Muscle of leg (tissue), 16 donors: ENCODE measurements at places on chromosomes 3 and 15. TPM values are rescaled to one million over a fixed set of nuclear protein-coding genes. Genes with fewer than 3 reads are reported as not detected.

Gene PODXL2
- 5.8 TPM for total RNA-seq

Gene SV2B
- 3.1 TPM for total RNA-seq

GRCh38 chr3:161316006-161316689 lies 55.2 kb downstream of the SPTSSB start:
- no peak for DNase-seq

- no peak for DNase-seq
Measured at GRCh38 chr15:51475736-51476135, 134.3 kb downstream of the GLDN start.

DNA sequence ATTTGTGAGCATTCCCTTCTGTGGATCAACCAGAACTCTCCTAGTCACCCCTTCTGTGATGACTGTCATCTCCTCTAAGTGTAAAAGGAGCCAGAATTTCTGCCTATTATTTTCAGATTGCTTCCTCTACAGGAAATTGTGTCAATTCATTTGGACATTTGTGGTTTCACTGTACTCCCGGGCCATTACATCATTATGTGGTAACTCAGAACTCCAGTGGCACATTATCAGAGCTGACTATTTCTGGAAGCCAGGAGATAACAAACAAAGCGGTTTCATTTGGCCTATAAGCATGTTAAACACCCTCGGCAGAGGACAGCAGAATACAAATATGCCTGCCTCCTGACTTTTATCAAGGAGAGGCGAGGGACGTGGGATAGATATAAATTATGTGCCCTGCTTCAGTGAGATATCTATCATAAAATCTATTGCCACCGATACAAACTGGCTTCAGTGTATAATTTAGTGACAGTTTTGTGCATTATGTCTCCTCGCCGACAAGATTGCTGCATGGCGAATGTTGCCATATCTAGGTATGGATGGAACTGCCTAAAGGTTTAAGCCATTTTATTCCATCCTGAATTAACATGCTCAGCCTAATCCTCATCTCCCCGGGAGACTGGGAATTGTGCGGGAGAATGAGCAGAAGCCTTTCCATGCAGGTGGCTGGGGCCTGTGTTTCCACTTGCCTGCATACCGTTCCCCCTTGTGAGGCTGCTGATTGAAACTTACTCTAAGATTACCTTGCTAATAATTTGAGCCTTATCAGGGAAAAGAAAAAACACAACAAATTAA lies 193.4 kb upstream of the SEMA6D start:
- no peak for DNase-seq
